Cardiac fibroblast (primary cell): ENCODE measurements at places on chromosomes 11 and 22.
A peak's percentile ranks its signal among the peaks of the same experiment; 100 is the strongest.

- DNase-seq, result no peak
These were observed 13.8 kb downstream of the SEC14L3 start for GRCh38 chr22:30457981-30458380.

DNA sequence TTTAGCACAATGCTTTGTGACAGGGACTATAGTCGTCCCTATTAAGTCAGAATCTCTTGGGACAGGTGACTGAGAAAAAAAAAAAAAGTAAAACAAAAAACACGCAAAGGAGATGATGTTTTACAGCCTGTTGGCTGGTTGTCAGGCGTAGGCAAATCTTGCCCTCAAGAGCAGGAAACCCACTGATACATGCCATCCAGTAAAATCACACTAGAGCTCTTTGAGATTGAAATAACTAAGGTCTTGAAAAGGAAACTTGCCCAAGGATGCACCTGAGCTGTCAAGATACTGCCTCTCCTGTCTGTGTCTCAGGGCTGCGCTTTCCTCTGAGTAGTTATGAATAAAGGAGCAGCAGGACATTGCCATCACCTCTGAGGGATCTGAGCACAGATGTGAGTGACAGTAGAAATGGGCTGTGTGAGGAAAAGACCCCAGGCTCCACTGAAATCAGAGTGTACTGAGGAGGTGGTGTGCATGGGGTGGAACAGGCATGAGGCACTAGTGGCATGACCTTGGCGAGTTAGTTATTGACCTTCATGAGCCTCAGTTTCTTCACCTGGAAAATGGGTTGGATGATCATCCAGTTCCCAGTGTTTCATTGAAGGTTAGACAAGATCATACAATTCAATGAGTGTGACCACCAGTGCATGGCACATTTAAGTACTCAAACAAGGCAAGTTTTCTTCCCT lies 23.3 kb downstream of the MICAL2 start:
- DNase-seq, result no peak

DNA sequence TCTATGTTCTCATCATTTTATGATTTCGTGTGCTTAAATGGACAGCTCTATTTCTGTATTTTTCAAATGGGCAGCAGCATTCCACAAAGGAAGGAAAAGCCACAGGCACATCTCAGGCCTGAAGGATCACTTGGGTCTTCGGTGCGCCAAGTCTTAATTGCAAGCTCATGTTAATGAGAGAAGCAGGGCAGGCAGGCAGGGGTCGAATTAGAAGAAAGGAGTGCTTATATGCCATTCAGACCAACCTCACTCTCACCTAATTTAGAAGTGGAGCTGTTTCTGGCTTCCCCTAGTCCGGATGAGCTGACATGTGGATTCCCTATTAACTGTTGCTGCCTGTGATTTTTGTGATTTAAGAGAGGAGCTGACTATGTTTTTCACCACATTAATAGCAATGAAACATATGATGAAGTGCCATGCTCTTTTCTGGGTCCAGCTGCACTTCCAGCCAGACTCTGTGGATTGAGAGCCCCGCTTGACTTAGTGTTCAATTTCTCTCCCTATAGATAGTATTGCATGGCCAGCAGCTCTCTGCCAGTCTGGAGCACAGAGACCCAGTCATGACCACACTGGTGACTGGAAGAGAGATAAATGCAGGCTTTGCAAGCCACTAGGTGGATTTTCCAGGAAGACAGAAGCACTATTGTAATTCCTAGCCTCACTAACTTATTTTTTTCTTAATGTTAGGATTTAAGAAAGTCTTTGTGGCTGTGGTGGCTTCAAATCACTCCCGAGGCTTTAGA lies 373.9 kb upstream of the FAT3 start:
- DNase-seq, result no peak

- DNase-seq, result no peak
These were observed 11.3 kb downstream of the SDHD start for GRCh38 chr11:112097734-112098528.

GRCh38 chr11:9716275-9717039 lies 52.6 kb downstream of the SWAP70 start:
- DNase-seq, result peak; percentile 90

DNA sequence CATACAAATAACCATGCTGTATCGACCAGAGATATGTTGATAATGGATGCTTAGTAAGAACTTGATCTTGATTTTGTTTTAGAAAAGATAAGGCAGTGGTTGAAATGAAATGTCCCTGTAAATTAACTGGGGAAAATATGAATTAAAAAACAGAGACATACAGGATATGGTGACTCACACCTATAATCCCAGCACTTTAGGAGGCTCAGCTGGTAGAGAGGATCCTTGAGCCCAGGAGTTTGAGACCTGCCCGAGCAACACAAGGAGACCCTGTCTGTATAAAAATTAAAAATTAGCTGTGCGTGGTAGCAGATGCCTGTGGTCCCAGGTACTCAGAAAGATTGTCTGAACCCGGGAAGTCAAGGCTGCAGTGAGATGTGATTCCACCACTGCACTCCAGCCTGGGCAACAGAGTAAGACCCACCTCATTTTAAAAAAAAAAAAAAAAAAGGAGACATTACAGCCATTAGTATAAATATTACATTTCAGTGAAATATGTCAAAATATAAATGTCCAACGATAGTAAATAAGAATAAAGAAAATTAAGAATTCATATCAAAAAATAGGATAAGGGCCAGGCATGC lies 4.6 kb downstream of the PICALM start:
- no peak for DNase-seq

- no peak for DNase-seq
These were observed 46.3 kb upstream of the TUB start for GRCh38 chr11:8034604-8035190.

DNA sequence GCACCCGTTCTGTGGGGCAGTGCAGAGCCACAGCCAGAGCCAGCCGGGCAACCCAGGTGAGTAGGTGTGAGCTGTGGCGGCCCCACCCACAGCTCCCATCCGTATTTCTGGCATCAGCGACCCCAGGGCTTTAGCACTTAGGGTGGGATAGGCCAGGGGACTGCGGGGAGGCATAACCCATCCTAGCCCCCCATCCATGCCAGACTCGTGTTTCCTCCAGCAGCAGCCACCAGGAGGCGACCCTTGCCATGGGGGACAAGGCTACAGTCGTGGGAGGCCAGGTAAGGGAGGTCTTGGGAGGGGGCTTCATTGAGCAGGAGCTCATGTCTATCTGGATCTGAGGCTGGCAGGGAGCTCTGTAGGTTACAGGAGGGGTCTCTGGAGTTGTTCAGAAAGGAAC lies 873 bp downstream of the OTOG start:
- no peak for DNase-seq

GRCh38 chr11:72599325-72600117 lies 74.7 kb downstream of the PDE2A start:
- no peak for DNase-seq

DNA sequence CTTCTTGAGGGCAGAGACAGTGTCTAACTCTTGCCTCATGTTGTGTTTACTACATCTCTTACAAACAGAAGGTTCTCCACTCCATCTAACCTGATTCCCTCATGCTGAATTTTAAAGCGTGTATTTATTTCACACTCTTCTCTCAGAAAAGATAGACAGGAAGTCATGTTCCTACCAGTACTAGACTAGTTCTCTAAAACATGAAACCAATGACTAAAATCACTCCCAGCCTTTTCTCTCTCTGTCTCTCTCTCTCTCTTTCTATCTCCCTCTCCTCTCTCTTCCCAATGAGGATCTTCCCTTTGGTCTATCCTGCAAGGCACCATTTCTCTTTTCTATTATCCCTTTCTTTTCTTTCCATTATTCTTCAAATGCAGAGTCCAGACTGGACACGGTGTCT lies 391.9 kb upstream of the CADM1 start:
- no peak for DNase-seq

- no peak for DNase-seq
These were observed 191.6 kb downstream of the NTM start for GRCh38 chr11:131561972-131562371.

- DNase-seq, result no peak
These were observed 377.5 kb downstream of the OPCML start for GRCh38 chr11:133154781-133155180.

- DNase-seq, result peak; percentile 78
These were observed 12.8 kb upstream of the CLPB start for GRCh38 chr11:72446929-72447769.

DNA sequence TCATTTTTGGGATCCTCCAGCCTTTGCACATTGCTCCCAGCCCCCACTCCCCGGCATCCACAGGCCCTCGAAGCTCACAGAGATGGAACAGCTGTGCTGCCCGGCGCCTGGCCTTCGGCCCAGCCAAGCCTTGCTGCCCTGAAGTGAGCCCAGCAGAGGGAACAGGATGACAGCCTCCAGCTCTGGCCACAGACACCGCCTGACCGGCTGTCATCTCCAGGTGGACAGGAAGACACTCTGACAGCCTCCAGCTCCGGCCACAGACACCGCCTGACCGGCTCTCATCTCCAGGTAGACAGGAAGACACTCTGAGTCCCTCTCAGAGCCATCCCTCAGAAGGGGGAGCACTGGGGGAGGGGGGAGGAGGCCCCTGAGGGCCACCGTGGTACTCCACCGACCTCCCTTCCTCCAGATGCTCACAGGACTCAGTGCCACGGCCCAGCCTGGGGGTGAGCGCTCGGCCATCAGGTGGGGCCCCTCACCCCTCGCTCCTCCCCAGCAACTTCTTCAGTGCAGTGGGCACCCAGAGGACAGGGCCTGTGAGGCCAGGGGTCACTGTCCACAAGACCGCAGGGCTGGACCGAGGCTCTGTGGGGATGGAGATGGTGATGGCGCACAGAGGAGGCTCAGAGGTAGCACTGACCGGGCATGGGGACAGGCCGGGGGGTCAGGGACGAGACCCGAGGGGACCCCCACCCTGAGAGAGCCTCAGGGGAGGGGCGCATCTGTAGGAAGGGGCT lies 58.6 kb downstream of the BRD1 start:
- DNase-seq, result peak; percentile 79

DNA sequence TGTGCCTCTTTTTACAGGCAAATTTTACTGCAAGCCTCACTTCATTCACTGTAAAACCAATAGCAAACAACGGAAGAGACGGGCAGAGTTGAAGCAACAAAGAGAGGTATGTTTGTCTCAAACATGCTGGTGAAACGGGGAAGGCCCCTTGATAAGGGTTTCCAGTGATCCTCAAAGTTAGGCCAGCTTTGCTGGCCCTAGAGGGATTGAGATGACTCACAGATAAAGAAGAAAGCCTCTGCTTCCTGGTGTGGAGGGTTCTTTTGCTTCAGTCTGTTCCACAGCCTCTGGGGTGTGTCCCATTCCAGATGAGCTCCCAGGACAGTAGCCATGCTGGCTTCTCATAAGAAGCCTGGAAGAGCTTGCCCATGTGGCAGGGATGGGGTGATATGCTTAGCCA lies 118.9 kb upstream of the PARVA start:
- peak; percentile 38 for DNase-seq

GRCh38 chr22:44330744-44331660 lies 18.3 kb upstream of the SHISAL1 start:
- no peak for DNase-seq

DNA sequence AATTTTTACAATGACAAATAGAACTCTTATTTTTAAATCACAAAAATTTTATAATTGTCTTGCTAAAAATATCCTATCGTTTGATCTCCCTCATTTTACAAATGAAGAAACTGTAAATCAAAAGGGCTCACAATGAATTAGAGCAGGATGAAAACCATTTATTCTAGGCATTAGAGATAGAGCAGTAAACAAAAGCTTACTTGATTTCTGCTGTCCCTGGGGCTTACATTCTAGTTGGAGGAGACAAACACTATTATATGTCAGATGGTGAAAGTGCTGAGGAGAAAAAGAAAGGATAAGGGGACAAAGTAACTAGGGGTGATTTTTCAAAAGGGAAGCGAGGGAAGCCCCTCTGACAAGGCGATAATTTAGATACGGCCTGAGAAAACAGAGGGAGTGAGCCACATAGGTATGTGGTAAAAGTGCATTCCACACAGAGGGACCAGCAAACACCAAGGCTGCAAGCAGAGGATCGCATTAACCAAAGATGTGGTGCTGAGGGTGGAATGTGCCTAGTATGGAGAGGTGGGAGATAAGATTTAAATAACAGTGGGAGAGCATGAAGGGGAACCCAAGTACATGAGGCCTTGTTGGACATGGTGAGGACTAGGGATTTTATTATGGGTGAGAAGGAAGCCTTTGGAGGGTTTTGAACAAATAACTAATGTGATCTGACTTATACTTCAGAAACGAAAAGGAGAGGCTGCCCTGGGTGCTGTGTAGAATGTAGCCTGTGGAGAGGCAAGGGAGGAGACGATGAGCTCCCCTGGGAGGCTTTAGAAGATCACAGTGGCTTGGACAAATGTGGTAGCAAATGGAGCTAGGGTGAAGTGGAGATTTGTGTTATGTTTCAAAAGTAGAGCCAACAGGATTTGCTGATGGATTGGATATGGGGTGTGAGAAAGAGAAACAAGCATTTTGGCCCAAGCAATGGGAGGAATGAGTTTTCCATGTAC lies 62.1 kb downstream of the PDHX start:
- DNase-seq, result no peak

GRCh38 chr11:91792779-91793262 lies 431.8 kb upstream of the FAT3 start:
- DNase-seq, result no peak

- DNase-seq, result no peak
These were observed 45.0 kb downstream of the CWC15 start for GRCh38 chr11:94928117-94928990.

GRCh38 chr11:83475760-83476159 lies 189.6 kb upstream of the CCDC90B start:
- no peak for DNase-seq

DNA sequence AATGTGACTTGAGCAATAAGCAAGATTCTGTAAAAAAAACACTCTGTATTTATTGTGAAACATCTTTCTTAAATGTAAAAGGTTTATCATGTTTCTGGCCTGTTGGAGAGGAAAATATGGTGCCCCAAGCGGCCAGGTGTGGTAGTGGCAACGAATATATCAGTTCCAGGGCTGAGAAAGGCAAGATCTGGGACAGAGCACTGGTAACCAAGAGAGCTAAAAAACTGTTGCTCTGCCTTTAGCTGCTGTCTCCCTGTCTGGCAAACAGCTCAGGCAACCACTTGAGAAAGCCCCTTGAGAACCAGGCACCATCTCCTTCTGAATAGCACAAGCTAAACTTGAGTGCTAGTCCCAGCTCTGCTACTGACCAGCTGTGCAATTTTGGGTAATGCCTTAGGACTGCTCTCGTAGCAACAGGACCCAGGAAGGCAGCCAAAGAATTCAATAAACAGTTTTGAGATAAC lies 129.9 kb downstream of the KCNC1 start:
- no peak for DNase-seq

- no peak for DNase-seq
These were observed 72.6 kb downstream of the CD82 start for GRCh38 chr11:44638032-44638431.
